Activated T-helper 1 cell treated with anti-CD3 and anti-CD28 coated beads, Interleukin-12 subunit alpha, Interleukin-12 subunit beta, Interleukin-2, Interleukin-4 antibody, amounts not matched to agents 30 ng/mL and 10 ng/mL and 1 ng/mL, durations not matched to agents 14 hours and 24 hours and 36 hours (primary cell): ENCODE measurements at places on chromosomes 2 and 18.

DNA sequence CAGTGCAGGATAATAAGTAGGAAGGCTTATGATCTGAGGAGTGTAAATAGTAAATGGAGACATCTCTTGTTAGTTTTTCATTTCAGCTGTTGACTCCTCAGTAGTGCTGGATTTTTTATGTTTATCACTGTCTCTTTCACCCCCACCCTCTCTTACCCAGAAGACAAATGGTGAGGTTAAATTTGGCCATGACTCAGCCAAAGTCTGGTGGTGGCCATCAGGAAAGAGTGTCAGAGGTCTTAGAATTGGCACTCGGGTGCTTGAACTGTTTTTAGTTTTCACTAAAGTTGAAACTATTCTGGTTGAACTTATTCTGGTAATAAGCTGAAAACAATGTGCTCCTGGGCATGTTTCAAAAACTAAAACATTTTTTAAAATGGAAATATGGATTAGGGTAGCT lies 123.3 kb downstream of the FHOD3 start:
- DNase-seq = no peak

DNA sequence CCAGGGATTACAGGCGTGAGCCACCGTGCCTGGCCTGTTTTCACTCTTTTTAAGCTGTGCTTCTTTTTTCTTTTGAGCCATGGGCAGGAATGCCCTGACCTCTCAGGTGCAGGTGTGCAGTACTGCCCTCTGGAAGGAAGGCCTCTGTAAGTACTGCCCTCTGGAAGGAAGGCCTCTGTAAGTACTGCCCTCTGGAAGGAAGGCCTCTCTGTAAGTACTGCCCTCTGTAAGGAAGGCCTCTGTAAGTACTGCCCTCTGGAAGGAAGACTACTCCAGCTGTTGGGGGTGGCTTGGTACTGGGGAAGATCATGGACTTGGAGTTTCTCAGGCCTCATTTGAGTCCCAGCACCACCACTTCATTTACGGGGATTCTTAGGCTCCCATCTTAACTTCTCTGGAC lies 248.5 kb upstream of the ID2 start:
- no peak for DNase-seq

- no peak for DNase-seq
Measured at GRCh38 chr2:135790423-135790822, 46.6 kb downstream of the LCT start.

- no peak for DNase-seq
Measured at GRCh38 chr2:159366538-159366937, 80.0 kb upstream of the WDSUB1 start.

- no peak for DNase-seq
Measured at GRCh38 chr2:112152476-112153178, 14.4 kb downstream of the FBLN7 start.
